Cardiac septum (tissue), 1 donor: ENCODE measurements at places on chromosomes 7 and 10. TPM values are rescaled to one million over a fixed set of nuclear protein-coding genes. Genes with fewer than 3 reads are reported as not detected.

Gene TRPV5
- not detected for total RNA-seq

Gene SFTPA1
- 0.19 TPM for total RNA-seq

Gene KEL
- total RNA-seq, result 0.57 TPM

Gene SORCS1
- 0.43 TPM for total RNA-seq

Gene PPIF
- total RNA-seq, result 115 TPM

Gene WDFY4
- total RNA-seq, result 1.5 TPM

Gene MUC3A
- 0.86 TPM for total RNA-seq

GRCh38 chr10:100254191-100254590 lies 13.2 kb downstream of the CWF19L1 start:
- DNase-seq, result no peak

DNA sequence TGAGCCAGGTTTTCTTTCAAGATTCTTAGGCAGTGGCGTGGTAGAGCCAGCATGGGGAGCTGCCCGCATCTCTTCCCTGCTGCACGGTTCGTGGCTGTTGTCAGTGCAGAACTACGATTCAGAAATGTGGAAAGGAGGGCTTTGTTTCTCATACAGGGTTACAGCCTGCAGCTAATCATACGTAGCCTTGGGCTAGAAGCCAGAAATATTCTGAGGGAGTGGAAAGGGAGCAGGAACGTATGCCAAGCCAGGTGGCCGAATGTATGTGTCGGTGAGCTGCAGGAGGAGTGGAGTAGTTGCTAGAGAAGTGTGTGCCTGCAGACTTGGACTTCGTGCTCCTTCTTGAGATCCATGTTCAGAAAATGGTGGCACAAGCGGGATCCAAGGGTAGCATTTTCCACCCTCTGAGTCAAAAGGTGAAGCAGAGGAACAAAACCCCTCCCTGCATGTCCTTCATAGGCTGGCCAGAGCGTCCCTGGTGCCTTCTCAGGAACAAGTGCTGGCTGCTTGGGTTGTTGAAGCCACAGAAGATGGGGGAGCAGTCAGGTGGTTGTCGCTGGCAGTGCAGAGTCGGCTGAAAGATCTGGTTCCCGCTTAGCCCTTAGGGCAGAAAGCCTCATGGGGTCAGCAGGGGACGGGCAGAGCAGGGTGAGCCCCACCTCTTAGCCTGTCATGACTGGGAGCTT lies 40.9 kb downstream of the LANCL2 start:
- no peak for DNase-seq

DNA sequence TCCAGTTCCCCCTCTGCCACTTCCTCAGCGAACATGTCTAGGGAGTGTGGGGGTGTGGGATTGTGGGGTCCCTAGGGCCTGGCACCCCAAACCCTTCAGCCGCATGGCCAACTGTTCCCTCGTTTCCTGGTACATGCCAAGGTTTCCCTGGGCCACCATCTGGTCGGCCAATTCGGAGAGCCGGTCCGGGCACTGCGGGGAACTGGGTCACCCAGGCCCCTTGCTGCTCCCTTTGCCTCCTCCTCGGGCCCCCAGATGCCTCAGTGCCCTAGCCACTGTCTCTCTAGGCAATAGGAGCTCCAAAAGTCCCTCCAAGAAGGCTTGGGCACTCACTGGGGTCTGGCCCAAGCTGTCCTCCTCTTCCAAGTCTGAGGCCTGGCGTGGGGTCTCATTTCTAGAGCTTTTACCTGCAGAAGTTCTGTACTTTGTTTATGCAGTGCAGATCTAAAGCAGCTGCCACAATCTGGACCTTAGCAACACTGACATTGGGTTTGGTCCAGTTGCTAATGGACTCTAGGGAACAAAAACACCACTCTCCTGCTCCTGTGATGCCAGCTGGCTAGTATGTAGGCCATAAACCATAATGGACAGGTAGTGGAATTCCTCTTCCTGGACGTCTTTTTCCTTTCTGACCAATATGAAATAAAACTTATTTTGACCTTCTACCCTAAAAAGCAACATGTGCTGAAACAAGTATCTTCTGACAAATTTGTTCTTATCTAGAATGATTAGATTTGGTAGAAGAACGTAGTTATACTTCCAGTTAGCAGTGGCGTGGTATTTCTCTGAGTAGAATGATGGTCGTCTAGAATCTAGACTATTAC lies 172.9 kb downstream of the LRRC4 start:
- no peak for DNase-seq

GRCh38 chr7:142413280-142414000 lies 155.6 kb upstream of the PRSS58 start:
- no peak for DNase-seq

GRCh38 chr7:133300811-133301210 lies 47.9 kb downstream of the EXOC4 start:
- no peak for DNase-seq

GRCh38 chr7:75718390-75719031 lies 20.2 kb downstream of the HIP1 start:
- DNase-seq, result no peak

GRCh38 chr10:27834476-27834875 lies 88.9 kb upstream of the MKX start:
- no peak for DNase-seq

GRCh38 chr7:127478024-127478355 lies 85.5 kb upstream of the ZNF800 start:
- DNase-seq, result no peak

DNA sequence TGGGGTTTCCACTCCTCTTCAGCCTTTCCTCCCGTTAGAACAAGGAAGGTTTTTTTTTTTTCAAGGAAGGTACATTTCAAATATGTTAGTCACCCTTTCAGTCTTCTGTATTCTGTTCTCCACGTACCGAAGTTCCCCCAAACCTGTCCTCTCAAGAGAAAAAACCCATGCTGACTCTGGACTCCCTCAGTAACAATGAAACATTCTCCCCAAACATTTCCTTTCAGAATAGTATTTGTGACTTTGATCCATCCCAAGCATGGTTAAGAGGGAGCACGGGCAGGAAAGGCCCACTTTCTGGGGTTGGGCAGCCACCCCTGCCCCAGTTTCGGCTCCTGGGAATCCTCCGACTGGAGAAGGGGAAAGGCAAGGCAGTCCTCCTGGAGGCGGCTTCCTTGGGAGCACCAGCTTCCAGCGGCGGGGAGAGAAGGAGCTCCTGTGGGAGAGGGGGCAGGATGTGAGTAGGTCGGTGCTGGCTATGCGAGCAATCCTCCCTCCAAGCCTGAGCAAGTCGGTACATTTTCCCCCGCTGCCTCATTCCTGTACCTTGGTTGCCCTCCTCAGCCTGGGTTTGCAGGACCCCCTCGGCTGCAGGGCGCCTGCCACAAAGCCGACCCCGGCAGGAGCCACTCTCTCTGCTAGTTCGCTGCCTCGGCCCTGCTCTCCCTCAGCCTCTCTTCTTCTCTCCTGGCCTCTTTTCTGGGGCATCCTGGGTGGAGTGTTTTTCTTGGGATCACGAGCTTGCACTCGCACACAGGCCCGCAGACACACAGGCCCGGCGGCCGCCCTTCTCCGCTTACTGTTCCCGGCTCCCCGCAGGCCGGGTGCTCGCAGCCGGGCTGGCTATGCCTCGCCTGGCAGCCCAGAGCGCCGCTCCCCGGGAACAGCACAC lies 2.1 kb upstream of the HOXA1 start:
- no peak for DNase-seq

DNA sequence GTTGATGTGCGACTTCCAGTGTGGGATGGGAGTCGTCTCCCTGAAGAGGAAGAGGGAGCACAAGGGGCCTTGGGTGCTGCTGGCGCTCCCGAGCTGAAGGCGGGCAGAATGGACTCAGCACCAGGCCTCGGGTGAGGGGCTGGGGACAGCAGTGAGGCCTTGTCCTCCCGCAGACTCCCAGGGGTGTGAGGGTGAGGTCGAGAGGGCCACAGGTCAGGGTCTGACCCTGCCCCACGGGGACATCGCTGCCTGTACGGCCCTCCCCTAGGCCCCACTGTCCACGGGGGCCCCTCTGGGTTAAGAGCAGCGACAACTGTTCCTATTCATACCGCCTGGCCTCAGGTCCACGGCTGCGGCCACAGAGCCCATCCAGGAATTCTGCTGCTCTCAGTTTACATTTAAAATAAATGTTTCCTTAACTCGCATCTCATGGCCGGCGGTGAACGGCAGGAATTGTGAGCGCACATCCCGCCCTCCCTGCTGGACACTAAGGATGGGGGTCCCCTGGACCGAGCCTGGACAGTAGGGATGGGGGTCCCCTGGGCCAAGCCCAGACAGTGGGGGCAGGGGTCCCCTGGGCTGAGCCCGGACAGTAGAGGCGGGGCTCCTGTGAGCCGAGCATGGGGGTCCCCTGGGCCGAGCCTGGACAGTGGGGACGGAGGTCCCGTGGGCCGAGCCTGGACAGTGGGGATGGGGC lies 61.7 kb downstream of the PDGFA start:
- DNase-seq, result no peak

DNA sequence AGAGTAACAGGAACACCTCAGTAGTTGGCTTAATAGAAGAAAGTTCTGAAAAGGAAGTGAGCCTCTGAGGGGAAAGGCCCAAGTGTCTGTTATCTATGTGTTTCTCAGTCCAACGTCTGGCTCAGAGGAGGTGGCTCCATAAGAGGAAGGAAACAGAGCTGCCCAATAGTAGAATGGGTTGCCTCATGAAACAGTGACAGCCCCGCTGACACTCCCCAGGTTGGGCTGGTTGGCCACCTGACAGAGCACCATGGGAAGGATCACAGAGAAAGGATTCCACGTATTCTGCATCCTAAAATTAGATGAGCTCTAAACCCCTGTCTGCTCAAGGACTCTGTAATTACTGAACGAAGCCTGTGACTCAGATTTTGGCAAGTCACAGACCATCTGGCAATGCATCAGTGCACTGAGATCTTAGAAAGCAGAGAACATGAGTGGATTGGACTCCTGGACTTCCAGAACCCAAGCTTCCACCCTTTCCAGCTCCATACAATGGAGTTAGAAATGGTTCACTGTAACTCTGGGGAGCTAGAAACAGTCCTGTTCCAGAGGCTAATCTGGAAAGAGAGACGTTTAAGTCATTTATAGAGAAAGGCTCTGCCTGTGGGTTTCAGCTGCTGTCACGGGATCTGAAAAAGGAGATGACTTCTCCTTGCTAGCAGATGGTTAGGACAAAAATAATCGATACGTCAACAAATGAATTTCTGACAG lies 2.9 kb downstream of the PKD2L1 start:
- no peak for DNase-seq

DNA sequence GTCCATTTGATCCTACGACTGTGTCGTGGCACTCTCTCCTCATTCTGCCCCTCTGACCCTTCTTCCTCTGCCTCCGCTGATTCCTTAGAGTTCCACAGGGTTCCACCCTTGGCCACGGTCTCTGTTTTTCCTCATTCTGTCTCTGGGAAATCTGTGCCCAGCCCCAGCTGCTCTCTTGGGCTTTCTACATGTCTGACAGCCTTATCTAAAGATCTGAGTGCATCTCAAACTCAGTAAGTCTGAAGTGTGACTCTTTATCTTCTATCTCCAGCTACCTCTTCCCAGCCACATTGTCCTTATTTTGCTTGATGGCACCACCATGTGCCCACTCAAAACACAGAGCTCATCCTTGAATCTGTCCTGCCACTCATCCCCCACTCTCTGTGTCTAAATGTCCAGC lies 62.1 kb upstream of the AQP1 start:
- DNase-seq, result no peak

DNA sequence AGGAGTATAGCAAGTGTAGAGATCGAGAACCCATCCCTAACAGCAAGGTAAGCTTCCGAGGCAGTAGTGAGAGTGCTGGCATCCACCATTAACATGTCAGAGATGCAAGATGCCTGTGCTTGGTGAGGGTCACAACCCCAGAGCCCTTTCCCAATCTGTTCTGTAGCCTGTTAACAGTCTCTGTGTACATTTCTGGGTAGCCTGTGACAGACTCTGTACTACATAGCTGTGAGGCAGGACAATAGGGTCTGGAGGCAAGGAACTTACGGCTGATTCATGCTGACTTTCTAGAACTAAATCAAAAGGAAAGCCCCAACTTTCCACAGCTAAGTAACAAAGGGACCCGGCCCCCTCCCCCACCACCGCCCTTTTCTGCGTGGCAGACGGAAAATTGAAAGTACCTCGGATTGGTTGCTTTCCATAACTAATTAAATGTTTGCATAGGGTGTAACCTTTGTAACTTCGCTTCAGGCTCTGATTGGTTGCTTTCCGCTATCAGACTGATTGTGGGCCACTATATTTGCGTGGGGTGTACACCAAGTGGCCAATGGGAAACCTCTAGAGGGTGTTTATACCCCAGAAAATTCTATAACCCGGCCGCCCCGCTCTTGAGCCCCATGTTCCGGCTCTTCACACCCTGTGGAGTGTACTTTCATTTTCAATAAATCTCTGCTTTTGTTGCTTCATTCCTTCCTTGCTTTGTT lies 1.4 kb upstream of the TMEM168 start:
- DNase-seq, result no peak

DNA sequence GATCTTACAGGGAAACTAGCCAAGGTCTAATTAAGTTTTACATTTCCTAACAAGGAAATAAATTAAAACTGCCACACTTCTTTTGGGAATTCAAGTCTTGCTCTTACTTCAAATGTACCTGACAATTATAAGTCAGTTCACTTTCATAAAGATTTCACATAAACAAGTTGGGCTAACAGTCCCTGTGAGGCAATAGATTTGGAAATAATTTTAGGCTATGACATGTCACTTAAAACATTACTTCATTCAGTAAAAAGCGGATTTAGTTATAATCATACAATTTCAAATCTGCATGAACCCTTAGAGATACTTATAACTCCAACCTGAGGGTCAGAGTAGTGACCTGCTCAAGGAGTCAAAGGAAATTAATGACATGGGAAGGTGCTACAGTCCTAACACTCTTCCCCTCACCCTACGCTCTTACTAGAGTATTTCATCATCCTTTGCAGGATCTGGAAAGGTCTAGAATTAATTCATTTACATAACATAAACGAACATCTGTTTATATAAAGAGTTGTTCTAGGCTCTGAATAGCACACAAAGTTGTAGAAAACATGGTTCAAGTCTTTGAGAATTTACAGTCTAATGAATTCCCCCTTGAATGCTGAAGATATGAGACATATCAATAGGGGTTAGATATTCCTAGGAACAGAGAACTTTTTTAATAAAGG lies 32.3 kb upstream of the DNAJB12 start:
- DNase-seq, result no peak

DNA sequence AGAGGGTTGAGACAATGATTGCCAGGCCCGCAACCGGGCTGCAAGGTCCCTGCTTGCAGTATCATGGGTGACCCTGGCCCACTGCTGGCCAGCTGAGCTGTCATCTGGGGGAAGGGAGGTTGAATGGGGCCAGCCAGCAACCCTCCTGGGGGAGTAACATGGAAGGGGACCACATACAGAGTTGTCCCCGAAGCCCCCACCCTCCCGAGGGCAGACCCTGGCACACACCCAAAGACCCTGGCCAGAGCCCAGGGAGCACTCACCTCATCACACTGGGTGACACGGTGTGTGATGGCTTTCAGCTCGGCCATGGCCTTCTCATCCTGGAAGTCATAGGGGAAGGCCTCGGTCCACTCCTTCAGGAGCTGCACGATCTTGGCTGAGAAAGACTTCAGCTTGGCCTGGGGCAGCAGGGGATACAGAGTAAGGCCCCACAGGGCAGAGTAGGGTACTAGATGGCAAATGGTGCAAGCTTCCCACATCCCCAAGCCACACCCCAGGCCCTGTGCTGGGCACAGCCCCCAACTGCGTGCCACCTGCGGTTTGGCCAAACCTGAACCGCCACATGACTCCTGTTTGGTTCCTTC lies 63.4 kb downstream of the CSGALNACT2 start:
- DNase-seq, result peak; percentile 74

- no peak for DNase-seq
Observed at GRCh38 chr10:62726142-62726541, 78.4 kb upstream of the ADO start.
